Subcutaneous adipose tissue (tissue), 4 donors: ENCODE measurements at places on chromosomes 6 and 20. TPM values are rescaled to one million over a fixed set of nuclear protein-coding genes. Genes with fewer than 3 reads are reported as not detected.

UTRN gene
- total RNA-seq = 250 TPM

DNAH8 gene
- not detected for total RNA-seq

RAD21L1 gene
- total RNA-seq = not detected

SYNGAP1 gene
- total RNA-seq = 6.2 TPM

BPIFA1 gene
- not detected for total RNA-seq

RAB22A gene
- total RNA-seq = 14.9 TPM

CRIP3 gene
- not detected for total RNA-seq

HSD17B8 gene
- total RNA-seq = 5.1 TPM

MRAP2 gene
- total RNA-seq = 0.44 TPM

TINAG gene
- not detected for total RNA-seq

MEP1A gene
- not detected for total RNA-seq

BPI gene
- not detected for total RNA-seq

GRIK2 gene
- 0.19 TPM for total RNA-seq

LST1 gene
- total RNA-seq = 14.3 TPM

ZNF311 gene
- total RNA-seq = not detected

SLC35D3 gene
- total RNA-seq = not detected

SPEF1 gene
- total RNA-seq = not detected

CDH26 gene
- total RNA-seq = 3.9 TPM

HTR1B gene
- not detected for total RNA-seq

PNLDC1 gene
- not detected for total RNA-seq

FRK gene
- 0.51 TPM for total RNA-seq

PLAGL1 gene
- total RNA-seq = 42.7 TPM

CD109 gene
- total RNA-seq = 16.0 TPM

PROKR2 gene
- total RNA-seq = not detected

IP6K3 gene
- not detected for total RNA-seq

TRAPPC3L gene
- not detected for total RNA-seq

EEF1A2 gene
- not detected for total RNA-seq

POU3F2 gene
- total RNA-seq = not detected

TBXT gene
- total RNA-seq = not detected

SLC22A23 gene
- total RNA-seq = 9.0 TPM

PTGIS gene
- total RNA-seq = 32.8 TPM

SLPI gene
- total RNA-seq = 7.0 TPM

LY6G6C gene
- not detected for total RNA-seq

SRSF12 gene
- total RNA-seq = not detected

ZNF165 gene
- 0.88 TPM for total RNA-seq

NOP56 gene
- 65.4 TPM for total RNA-seq

TCF15 gene
- total RNA-seq = 3.0 TPM

OXT gene
- not detected for total RNA-seq

OR5V1 gene
- not detected for total RNA-seq

FAM83D gene
- total RNA-seq = 1.5 TPM

PACRG gene
- total RNA-seq = not detected

FAM162B gene
- total RNA-seq = 2.0 TPM
